Putamen (tissue), 1 donor: ENCODE measurements at places on chromosomes 3 and 15.

DNA sequence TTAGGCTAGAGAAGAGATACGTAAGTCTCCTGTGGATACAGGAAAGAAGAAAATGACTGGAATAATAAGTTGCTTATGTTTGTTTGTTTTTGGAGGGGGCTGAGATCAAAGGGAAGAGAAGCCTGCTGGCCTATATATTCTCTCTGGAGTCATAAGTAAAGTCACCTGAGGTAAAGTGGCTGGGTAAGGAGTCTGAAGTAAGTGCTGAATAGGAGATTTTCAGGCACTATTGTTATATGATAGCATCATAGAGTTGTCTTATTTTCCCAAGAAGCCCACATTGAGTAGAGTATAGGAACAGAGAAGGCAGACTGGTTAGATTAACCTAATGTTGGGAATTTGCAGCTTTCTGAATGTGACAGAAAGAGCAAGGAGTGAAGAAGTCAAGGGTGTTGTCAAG lies 10.7 kb downstream of the TBC1D23 start:
- DNase-seq, result no peak

DNA sequence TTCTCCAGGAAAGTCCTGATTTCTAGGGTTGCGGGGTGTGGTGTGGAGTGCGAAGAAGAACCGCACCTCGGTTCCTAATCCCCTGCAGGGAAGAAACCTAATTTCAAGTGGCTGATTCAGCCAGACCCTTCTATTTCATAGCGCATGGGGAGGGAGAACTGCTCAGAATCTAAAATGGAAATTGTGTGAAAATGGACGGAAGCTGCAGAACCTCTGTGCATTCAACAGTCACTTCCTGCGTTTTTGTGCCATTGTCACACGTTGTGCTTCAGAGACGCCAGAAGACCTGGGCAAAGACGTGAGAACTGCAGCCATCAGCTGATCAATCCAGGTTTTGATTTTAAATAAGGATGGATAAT lies 1.2 kb downstream of the SIDT1 start:
- no peak for DNase-seq

GRCh38 chr15:94277485-94277884 lies 46.1 kb downstream of the MCTP2 start:
- no peak for DNase-seq

DNA sequence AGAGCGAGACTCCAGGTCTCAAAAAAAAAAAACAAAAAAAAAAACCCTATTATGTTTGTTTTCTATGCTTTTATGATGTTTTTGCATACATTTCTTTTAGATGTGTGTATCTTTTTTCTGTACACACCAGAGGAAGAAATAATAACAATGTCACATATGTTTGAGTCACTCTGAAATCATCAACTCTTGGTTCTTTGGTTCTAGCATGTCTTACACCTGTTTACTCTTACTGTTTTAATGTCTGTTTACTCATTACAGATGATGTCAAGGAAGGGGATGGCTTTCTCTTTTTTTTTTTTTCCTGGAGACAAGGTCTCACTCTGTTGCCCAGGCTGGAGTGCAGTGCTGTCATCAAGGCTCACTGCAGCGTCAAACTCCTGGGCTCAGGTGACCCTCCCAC lies 24.1 kb downstream of the RHOA start:
- no peak for DNase-seq

DNA sequence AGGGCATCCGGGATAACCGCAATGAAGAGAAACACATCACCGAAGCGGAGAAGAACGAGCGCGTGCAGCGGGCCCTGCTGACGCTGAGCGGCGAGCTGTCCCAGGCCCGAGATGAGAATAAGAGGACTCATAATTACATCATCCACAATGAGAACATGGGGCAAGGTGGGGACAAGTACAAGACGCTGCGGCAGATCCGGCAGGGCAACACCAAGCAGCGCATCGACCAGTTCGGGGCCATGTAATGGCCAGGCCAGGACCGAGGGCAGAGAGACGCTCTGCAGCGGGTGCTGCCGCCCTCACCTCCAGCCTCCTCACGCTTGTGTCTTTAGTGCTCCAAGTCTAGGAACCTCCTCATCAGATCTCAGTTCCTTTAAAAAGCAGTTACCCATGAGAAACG lies 863.7 kb upstream of the ALCAM start:
- no peak for DNase-seq

DNA sequence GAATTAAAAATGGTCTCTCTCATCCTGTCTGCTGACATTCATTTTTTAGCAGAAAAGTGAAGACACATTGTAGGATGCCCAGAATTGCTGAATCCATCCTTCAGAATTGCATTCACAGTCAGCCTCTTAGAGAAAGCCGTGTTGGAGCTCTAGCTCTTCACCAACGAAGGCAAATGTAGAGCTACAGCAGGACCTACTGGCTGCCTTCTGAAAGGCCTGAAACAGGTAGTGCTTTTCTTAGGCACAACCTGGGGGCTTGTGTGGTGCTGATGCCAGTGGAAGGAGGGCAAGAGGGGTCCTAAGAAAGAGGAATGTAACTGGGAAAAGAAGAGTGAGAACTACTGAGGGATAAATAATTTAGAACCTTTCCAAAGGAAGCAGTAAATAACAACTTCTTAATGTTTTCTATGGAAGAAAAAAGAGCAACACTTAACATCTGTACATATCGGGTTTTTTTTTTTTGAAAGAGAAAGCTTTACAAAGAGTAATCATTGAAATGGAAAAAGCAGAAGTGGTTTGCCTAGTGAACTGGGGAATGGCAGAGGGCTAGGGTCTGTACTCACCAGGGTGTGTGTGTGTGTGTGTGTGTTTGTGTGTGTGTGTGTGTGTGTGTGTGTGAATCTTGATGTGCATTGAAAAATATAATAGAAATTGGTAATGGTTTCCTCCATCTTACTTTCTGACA lies 297.8 kb downstream of the SATB1 start:
- DNase-seq, result no peak

GRCh38 chr3:7682822-7683229 lies 818.8 kb upstream of the LMCD1 start:
- DNase-seq, result no peak

DNA sequence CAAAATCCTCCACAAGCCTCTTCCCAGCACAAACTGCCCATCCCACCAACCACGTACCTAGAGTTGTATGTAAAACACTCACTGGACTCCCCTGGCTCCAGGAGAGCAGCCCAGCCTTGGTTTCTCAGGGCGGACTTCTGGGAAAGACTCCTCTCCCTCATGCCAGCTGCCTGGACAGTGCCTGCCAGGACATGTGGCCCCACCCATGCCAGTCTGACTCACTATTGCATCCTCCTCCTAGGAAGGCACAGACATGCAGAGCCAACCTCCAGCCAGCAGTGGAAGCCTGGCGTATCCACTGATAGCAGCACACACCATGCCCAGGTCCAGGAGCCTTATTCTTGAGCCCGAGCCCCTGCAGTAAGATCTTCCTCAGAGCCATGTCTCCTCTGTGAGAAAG lies 8.6 kb downstream of the PKM start:
- no peak for DNase-seq

- DNase-seq, result no peak
These were observed 15.3 kb upstream of the COLQ start for GRCh38 chr3:15536856-15537255.

GRCh38 chr3:197547306-197548011 lies 8.3 kb downstream of the BDH1 start:
- DNase-seq, result no peak

DNA sequence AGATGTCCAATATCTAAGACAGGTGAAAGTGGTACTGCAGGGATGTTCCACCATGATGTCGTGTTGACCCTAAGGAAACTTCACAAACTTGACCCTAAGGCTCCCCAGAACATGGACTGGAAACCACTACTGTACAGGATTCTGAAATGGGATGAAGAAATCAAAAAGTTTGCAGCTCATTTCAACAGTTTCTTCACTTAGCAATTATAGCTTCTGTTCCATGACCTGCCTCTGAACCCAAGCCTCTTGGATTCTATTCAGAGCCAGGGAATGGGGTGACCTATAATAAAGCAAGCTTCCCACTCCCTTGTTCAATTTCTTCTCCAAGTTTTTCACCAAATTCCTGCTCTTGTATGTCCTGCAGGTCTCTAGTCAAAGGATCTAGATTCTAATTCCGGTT lies 40.7 kb downstream of the DUT start:
- no peak for DNase-seq

DNA sequence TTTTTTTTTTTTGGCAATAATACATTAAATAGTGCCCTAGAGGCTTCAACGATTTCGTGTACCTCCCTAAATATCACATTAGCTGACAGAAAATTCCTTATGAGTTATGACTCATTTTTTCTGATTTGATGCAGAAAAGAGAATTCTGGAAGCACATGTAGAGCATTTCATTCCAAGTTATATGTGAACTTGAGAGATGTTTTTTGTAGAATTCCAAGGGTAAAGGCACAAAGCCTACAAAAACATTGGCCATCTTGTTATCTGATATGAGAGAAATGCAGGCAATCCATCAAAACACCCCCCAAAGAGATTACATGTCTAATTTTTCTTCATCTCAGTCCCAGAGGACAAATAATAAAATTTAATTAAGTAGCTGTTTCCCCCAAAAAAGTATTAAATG lies 6.7 kb upstream of the PFN2 start:
- no peak for DNase-seq

GRCh38 chr3:154074966-154075365 lies 46.2 kb upstream of the ARHGEF26 start:
- DNase-seq, result no peak

- no peak for DNase-seq
These were observed 3.8 kb downstream of the NRROS start for GRCh38 chr3:196643201-196643749.

GRCh38 chr3:98885851-98886250 lies 15.6 kb downstream of the DCBLD2 start:
- no peak for DNase-seq

DNA sequence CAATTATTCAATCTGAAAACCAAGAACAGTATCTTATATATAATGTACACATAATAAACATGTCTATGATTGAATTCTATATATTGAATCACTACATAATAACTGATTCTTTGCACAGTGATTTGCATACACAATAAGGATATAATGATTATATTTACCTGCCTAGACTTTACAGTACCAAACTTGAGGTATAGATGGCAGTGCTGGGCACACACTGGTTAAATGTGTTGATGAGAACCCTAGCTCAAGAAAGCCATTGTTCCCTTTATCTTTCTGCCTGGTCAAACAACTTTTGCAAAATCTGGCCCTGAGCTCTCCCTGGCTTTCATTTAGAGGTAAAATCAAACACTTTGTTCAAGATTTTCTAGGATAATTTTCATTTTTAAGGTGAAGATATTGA lies 697.7 kb downstream of the TUSC7 start:
- DNase-seq, result no peak

DNA sequence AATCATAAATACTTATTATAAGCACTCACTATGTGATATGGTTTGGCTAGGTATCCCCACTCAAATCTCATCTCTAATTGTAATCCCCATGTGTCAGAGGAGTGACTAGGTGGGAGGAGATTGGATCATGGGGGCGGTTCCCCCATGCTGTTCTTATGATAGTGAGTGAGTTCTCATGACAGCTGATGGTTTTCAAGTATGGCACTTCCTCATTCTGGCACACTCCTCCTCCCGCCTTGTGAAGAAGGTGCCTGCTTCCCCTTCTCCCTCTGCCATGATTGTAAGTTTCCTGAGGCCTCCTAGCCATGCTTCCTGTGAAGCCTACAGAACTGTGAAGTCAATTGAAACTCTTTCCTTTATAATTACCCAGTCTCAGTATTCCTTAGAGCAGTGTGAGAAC lies 53.3 kb upstream of the CHMP2B start:
- no peak for DNase-seq

GRCh38 chr15:66007663-66008262 lies 138.5 kb downstream of the RAB11A start:
- DNase-seq, result no peak

GRCh38 chr3:48592519-48593087 lies 2.5 kb downstream of the COL7A1 start:
- no peak for DNase-seq

- DNase-seq, result no peak
These were observed 96.4 kb downstream of the NAALADL2 start for GRCh38 chr3:174955513-174956016.

DNA sequence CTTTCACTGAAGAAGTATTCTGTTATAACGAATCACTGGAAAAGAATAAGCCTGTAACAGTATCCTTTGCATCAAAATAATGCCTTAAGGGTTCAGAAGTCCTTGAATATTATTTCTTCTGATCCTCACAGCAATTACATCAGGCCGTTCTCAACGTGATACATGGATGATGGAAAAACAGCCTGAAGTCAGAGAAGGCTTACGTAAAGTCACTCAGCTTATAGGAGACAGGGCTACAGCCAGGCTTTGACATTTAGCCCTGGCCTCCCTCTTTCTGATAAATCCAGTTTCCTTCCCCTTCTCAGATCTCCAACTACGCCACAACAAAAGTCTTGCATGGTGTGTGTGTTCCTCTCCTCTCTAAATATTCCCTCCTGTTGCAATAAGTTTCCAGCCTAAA lies 131.9 kb downstream of the ANO10 start:
- DNase-seq, result no peak

DNA sequence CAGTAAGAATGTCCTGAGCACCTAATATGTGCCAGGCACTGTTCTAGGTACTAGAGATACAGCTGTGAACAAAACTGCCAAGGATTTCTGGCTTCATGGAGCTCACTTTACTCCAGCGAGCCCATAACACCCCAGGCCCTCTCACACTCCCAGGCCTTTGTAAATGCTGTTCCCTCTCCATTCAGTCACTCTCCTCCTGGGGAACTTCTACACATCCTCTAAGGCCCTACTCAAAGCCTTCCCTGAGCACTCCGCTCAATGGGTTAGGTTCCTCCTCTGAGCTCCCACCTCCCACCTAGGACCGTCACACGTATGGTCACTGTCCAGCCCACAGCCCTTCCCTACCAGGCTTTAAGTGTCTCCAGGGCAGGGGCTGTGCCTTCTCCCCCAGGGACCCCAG lies 27.2 kb downstream of the SEMA7A start:
- DNase-seq, result no peak

- DNase-seq, result no peak
These were observed 2.5 kb upstream of the IFRD2 start for GRCh38 chr3:50294492-50295403.

DNA sequence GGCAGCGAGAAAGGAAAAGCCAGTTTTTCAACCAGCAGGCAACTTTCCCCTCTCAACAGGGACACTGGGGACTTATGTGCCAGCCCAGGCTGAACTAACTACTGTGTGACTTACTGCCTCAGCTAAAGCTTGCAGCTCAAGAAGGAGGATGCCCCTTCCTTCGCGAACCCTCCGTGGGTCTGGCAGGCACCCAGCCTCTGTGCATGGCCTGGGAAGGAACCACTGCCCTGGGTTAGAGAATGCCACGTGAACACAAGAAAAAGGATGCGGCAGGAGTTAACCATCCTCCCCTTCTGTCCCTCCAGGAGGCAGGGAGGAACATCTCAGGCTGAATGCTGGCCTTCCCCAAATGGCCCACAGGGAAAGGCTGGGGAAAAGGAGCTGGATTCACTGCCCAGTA lies 29.0 kb downstream of the CHDH start:
- DNase-seq, result no peak

- no peak for DNase-seq
These were observed 51.2 kb upstream of the THRB start for GRCh38 chr3:24545887-24546286.

GRCh38 chr3:151306168-151306810 lies 10.3 kb downstream of the GPR87 start:
- no peak for DNase-seq

GRCh38 chr3:171255236-171255806 lies 204.9 kb downstream of the TNIK start:
- DNase-seq, result no peak
